ENCODE measurements at places on chromosomes 6 and 20.

DNA sequence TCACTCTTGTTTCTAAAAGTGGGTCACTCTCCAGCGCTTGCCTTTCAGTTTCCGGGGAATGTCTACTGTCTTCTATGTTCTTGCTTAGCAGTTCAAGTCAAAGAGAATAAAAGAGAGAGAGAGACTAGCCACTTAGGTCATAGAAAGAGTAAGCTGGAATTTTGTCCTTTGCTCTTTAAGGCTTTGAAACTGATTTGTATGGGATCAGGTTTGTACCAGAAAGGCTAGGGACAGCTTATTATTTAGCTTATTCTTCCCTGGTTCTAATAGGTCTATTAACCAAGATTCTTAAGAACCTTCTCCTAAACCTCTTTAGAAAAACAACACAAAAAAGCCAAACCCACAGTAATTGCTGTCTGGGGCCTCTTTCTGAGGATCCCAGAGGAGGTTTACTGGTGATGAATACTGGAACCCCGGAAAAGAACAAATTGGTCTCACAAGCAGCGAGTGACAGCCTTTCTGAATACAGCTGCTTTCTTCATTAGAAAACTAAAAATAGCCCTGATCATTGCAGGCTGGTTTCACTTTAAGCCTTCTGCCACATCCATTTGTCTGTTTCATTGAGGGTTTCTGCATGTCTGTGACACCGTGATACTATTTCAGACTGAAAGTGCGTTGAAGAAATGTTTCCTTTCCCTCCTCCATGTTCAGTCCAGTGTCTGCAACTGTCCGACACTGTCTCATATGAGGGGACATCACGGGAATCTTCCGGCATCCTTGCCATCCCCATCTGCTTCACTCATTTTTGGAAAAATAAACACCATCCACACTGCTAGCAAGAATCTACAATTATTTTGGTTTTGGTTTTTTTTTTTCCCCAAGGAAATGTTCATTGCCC lies 75.1 kb upstream of the ATXN1 start:
- H3K27ac ChIP-seq, result peak overlapping the region; percentile 31
- DNase-seq, result no peak
- peaks cover 34% of the 10 kb centered on the region for H3K4me1 ChIP-seq
- H3K27me3 ChIP-seq, result no peaks in the 10 kb centered on the region
- no peaks in the 10 kb centered on the region for H3K36me3 ChIP-seq

GRCh38 chr20:37295595-37295994 lies 6.1 kb downstream of the MANBAL start:
- H3K36me3 ChIP-seq, result peaks cover 5% of the 10 kb centered on the region
- H3K4me3 ChIP-seq, result no peak overlapping the region
- H3K27ac ChIP-seq, result no peak overlapping the region
- H3K4me1 ChIP-seq, result peaks cover 25% of the 10 kb centered on the region

GRCh38 chr20:59976156-59976782 lies 18.0 kb downstream of the CDH26 start:
- no peaks in the 10 kb centered on the region for H3K4me1 ChIP-seq
- no peaks in the 10 kb centered on the region for H3K36me3 ChIP-seq
- no peaks in the 10 kb centered on the region for H3K27me3 ChIP-seq
- no peak overlapping the region for H3K27ac ChIP-seq
- H3K4me3 ChIP-seq, result no peak overlapping the region

DNA sequence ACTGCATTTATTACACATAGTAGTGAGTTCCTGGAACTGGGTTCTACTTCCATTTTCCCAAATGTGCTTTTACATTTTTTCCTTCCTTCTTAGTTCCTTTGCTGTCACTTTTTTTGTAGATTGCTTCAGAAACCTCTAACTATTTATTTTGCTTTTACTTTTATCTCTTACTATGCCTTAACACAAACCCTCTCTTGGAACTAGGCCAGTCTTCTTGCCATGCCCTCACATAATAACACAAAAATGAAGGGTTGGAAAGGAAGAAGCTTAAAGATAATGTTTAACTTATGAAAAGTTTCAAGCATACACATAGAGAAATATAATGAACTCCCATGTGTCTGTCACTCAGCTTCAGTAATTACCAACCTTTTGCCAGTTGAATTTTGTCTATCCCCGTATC lies 27.1 kb downstream of the TOP1 start:
- no peak overlapping the region for H3K4me3 ChIP-seq
- no peak overlapping the region for H3K27ac ChIP-seq
- H3K27me3 ChIP-seq, result no peaks in the 10 kb centered on the region
- peak; percentile 55 for DNase-seq

- peaks cover 9% of the 10 kb centered on the region for H3K4me1 ChIP-seq
- no peak overlapping the region for H3K4me3 ChIP-seq
- no peaks in the 10 kb centered on the region for H3K27me3 ChIP-seq
- no peak overlapping the region for H3K27ac ChIP-seq
These were observed 675.7 kb upstream of the AGPAT4 start for GRCh38 chr6:161949531-161949930.

DNA sequence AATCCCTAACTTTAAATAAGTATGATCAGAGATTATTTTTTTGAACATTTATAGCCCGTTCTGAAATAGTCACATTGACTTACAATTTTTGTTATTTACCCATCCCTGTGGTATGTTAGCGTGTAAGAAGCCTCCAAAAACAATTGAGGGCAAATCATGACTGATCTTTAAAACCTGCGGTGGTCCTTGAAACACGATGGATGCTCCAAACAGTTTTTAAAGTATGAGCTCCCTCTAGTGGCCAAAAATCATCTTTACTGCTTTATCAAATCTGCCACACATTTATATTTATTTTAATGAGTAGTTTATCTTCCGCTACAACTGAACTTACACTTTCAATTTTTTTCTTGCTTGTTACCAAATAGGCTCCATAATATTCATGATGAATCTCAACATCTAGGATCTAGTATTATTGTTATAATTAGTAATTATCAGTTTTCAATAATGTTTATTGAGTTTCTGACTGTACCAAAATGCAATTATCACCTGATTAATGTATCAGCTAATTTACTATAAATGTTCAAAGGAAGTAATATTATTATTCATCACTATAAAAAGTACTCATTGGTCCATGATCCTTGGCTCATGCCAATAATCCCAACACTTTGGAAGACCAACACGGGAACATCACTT lies 52.2 kb downstream of the MARCKS start:
- DNase-seq, result peak; percentile 79
- no peaks in the 10 kb centered on the region for H3K36me3 ChIP-seq
- H3K4me3 ChIP-seq, result no peak overlapping the region
- no peaks in the 10 kb centered on the region for H3K4me1 ChIP-seq
- no peaks in the 10 kb centered on the region for H3K27me3 ChIP-seq

Data from cardiac muscle cell (in vitro differentiated cells and primary cell).